ENCODE measurements at places on chromosomes 2 and 18.

GRCh38 chr2:217261452-217261851, 401.6 kb upstream of the TNP1 start:
- DNase-seq, result no peak

GRCh38 chr2:53652131-53652530, 115.5 kb upstream of the CHAC2 start:
- DNase-seq, result no peak

GRCh38 chr2:47735912-47736311, 47.0 kb upstream of the MSH6 start:
- DNase-seq, result no peak

DNA sequence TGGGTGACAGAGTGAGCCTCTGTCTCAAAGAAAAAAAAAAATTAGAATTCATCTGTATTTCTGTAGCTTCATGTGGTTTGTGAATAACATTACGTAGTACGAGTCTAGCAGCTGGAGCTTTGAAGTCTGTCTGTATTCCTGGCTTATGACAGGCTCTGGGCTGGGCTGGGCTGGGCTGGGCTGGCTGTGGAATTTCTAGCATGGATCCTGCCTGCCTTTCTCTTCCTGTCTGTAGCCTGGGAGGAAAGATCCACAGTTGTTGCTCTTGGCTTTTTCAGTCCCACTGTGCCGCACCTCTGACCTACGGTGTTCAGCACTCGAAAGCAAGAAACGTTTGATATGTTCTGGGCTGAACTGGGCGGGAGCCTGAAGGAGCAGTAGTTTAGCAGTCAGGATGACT, 55.4 kb downstream of the BOLA3 start:
- DNase-seq, result no peak

DNA sequence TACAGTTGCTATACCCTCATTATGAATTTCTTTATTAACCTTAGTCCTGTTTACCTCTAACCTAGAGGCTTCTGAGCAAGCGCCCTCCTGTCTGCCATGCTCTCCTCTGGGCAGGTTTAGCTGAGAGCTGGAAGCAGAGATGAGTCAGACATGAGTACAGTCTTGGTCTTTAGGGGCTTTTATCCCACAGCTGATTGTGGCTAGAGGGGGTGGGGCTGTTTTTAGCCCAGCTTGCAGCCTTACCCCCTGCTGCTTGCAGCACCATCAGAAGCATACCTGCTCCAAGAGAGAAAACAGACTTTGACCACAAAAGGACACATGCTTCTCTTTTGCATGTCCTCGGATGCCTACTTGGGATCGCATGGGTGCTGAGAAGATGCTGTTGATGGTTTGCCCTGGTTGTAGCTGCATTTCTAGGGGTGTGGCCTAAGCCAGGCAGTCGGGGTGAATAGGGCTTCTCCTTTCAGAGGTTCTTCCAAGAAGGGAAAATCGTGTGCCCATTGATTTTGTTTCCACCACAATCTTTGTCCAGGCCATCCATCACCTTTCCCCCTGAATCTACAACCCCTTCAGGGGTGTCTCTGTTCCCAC, 115.0 kb upstream of the LGALSL start:
- DNase-seq, result no peak

DNA sequence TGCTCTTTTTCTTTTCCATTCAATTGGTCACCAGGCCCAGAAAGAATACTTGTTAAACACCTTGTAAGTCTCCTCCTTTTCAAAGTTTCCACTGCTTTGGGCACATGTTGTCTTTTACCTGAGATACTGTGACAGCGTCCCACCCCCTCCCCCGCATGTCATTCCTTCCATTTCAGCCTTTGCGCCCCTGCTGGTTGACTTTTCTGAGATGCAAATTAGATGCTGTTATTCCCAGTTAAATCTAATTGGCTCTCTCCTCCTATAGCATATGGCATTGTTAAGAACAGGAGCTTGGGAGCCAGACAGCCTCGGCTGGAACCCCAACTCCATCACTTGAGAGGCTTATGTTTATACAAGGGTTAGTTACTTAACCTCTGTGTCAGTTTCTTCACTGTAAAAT, 80.3 kb upstream of the GAREM1 start:
- DNase-seq, result no peak

GRCh38 chr2:215347878-215348277, 36.0 kb downstream of the ATIC start:
- DNase-seq, result no peak

DNA sequence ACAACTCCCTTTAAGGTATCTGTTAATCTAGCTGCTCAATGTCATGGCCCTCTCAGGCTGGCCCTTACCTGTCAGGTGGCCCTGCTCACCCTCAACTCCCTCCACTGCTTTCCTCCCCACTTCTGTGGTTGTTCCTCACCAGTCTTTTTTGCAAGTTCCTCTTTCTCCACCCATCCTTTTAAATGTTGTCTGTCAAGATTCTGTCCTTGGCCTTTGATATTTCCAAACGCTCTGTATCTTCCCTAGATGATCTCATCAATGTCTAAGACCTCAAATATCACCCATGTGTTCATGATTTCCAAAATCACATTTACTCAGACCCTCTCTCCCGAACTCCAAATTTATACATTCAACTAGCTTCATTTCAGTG, 3.5 kb downstream of the PTPN2 start:
- no peak for DNase-seq

DNA sequence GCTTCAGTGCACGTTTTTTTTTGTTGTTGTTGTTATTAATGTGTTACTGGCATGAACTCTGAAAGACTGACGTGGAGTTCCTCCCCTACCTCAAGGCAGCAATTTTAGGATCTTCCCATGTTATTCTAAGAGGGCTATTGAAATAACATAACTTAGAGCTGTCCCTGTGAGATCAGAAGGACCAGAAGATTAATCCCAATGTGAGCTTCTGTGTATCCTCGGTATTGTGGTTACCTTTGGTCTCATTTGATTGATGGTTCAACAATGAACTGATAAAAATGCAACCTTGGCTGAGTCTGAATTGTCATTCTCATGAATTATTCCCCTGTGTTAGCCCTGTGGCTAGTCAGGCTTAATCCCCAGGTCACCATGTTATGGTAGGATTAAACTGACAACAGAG, 394.1 kb downstream of the TRIB2 start:
- no peak for DNase-seq

DNA sequence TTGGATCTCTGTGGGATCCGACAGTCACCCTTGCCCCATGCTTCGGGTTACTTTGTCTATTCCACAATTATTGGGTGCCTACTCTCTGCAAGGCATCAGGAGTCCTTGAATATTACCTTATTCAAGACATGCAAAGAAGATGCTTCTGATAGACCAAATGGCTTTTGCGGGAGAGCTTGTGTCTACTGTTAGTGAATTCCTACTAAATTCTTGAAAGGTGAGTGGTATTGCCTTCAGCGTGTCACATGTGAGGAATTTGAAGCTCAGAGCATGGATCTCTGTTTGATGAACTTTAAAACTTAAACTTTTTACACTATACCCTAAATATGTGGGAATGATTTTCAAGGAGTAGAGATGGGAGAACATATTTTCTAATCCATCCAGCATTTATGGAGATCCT, 184.4 kb downstream of the LTBP1 start:
- DNase-seq, result no peak

DNA sequence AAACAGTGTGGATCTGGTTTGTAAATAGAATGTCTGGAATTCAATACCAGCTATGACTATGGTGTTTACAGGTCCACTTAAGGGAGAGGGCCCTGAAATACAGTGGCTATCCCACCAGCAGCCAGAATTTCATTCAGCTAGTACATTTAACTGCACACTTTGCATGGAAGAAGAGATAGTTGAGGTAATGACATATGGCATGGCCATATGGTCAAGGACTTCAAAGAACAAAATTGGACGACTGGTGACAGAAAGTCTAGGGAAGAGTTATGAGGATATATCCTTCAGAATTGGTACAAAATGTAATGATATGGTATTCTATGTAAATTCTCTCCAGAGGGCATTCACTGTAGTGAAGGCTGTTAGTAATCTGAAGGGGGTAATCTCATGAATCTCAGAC, 105.0 kb downstream of the IKZF2 start:
- DNase-seq, result no peak

DNA sequence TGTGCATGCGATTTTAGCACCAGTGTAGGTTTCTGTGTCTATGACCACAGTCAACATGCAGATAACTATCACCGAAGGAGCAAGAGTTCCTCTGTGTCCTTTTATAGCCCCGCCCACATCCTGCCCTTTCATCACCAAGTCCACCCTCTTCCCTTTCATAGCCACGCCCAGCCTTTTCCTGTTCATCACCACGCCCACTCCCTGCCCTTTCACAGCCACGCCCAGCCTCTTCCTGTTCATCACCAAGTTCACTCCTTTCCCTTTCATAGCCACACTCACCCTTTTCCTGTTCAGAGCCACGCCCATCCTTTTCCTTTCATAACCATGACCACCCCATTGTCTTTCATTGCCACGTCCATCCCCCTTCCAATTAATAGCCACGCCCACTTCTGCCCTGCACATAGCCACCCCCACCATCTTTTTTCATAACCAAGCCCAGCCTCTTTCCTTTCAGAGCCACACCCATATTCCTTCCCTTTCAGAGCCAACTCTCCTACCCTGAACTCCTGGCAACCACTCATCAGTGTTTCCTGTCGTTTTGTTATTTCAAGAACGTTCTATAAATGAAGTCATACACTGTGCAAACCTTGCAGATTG, 273.9 kb downstream of the MYT1L start:
- peak; percentile 45 for DNase-seq

- no peak for DNase-seq
Observed at GRCh38 chr18:38460657-38461056, 895.1 kb upstream of the CELF4 start.

DNA sequence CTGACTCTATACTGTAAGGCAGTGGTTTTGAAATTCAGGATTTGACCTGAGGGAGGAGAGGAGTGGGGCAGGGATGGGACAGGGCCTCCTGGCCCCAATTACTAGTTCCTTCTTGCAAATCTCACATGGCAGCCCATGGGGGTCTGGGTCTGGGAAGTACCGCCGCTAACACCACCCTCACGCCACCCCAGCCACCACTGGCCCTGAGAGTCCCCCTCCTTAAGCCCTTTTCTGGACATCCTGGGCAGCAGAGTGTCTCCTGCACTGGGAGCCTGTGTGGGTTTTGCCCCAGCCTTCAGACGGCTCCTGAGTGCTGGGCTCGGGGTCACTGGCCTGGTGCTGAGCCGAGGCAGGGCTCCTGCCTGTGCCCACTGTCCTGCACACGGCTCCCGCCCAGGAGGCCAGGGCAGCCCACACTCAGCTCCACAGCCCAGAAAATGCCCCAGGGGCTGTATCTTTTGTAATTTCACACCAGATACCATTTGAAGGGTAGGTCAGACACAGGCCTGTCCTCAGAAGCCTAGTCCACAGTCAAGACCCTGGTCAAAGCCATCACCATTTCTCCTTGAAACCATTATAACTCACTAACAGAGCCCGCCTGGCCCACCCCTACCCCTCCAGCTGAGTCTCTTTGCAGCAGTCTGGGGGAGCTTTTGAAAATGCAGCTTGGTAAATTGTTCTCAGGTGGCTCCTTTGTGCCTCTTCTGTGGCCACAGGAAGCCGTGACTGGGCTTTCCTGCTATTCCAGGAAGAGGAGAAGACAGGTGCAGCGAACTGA, 55.1 kb downstream of the CYP27C1 start:
- no peak for DNase-seq

DNA sequence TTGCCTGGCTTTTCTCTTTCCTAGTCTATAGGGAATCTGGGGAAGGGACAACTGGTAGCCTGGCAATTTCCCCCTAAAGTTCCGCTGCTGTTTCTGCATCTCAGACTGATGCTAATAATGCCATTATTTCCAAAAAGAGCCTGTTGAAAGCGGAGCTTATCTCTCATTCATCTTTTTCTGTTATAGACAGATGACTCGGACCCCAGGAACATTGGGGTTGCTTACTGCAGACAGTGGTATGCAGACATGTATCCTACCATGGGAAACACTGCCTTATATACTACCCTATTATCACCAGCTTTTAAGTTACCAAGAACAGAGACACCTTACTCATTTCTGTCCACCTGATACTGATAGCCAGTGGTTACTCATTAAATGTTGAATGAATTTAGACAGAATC, 15.3 kb downstream of the ETAA1 start:
- DNase-seq, result no peak

GRCh38 chr2:160308476-160308875, 108.4 kb upstream of the ITGB6 start:
- no peak for DNase-seq

DNA sequence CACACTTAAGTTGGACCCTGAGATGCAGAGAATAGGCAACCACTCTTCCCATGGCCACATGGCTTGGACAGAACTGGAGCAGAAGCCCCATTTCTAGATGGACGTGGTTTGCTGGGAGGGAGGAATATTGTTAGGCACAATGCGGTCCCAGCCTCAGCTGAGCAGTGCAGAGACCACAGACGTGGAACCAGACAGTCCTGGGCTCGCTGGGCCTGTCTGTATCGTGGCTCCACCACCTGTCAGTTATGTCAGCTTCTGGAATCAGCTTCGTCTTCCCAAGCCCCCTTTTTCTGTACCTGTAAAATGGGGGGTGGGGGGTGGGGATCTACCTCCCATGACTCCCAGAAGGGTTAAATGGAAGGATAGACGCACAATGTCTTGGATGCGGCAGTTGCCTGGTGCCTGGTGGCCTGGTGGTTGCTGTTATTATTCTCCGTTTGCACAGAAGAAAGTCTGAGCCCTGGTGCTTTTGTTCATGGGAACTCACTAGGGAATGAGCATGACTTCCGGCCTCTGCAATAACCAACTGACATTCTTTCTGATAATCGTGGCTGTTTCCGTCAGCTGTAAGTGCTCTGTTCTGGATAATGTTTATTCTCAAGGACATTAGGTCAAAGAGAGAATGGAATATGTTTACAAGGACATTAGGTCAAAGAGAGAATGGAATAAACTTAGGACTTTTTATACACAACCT, 31.4 kb downstream of the COLEC11 start:
- DNase-seq, result peak; percentile 26

DNA sequence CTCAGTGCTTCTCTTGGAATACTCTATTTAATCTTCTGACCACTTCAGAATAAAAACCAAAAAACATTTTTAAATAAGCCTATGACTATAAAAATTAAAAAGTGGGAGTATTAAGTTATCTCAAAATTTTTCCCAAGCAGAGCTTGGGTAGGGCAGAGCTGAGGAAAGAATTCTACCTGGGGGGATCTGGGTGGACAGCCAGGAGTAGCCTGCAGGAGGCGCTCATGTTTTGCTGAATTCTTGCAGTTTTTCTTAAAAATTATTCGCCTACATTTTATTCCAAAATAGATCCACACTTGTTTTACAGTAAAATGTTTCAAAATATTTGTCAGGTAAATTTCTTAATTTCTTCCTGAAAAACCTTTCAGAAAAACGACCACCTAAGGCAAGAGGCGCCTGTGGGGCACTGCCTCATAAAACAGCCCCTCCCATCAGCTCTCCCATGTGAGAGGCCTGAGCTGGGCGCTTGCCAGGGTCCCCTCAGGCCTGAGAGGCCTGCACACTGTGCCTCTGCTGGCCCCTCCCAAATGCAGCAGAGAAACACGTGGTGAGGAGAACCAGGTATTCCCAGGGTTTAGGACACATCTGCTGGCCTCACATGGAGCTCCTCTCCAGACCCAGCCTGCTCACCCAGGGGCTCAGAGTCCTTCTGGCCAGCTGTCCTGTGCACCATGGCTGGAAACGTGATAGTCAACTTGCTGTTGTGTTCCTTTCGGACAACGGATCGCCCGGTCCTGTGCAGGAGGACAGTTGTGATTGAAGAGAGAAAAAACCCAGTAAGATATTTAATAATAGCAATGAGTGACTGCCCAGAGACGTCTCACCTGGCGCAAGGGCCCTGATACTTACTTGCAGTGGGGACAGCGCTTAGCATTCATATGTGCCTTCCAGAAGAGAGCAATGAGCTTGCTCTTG, 17.5 kb downstream of the POLR1A start:
- DNase-seq, result no peak

- no peak for DNase-seq
Observed at GRCh38 chr18:21433436-21433835, 167.1 kb downstream of the ESCO1 start.

- no peak for DNase-seq
Observed at GRCh38 chr2:209316141-209316540, 107.7 kb upstream of the MAP2 start.

All from left lung (tissue), 14 donors.